Breast epithelium (tissue), 4 donors: ENCODE measurements at places on chromosomes 3 and 15. TPM values are rescaled to one million over a fixed set of nuclear protein-coding genes. Genes with fewer than 3 reads are reported as not detected.
A peak's percentile ranks its signal among the peaks of the same experiment; 100 is the strongest.

TIMMDC1 gene
- total RNA-seq, result 54.1 TPM

- peaks cover 10% of the 10 kb centered on the region for H3K4me1 ChIP-seq
- no peaks in the 10 kb centered on the region for H3K27me3 ChIP-seq
- DNase-seq, result no peak
- no peaks in the 10 kb centered on the region for H3K36me3 ChIP-seq
- no peak overlapping the region for H3K4me3 ChIP-seq
Measured at GRCh38 chr3:11602886-11603527, 40.7 kb downstream of the VGLL4 start.

SAMD7 gene
- not detected for total RNA-seq

DNA sequence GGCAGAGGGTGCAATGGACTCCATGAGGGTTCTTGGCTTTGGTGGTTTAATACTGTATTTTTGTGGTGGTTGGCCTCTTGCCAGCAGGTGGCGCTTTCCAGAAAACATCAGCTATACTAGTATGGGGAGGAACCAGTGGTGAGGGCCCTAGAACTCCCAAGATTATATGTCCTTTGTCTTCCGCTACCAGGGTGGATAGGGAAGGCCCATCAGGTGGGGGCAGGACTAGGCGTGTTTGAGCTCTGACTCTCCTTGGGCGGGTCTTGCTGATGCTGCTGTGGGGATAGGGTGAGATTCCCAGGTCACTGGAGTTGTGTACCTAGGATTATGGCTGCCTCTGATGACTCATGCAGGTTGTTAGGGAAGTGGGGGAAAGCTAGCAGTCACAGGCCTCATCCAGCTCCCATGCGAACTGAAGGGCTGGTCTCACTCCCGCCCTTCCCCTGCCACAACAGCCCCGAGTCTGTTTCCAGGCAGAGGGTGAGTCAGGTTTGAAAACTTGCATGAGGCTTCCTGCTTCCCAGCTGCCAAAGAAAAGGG lies 357.7 kb downstream of the OTOL1 start:
- no peaks in the 10 kb centered on the region for H3K27me3 ChIP-seq
- no peaks in the 10 kb centered on the region for H3K36me3 ChIP-seq
- DNase-seq, result no peak

DNA sequence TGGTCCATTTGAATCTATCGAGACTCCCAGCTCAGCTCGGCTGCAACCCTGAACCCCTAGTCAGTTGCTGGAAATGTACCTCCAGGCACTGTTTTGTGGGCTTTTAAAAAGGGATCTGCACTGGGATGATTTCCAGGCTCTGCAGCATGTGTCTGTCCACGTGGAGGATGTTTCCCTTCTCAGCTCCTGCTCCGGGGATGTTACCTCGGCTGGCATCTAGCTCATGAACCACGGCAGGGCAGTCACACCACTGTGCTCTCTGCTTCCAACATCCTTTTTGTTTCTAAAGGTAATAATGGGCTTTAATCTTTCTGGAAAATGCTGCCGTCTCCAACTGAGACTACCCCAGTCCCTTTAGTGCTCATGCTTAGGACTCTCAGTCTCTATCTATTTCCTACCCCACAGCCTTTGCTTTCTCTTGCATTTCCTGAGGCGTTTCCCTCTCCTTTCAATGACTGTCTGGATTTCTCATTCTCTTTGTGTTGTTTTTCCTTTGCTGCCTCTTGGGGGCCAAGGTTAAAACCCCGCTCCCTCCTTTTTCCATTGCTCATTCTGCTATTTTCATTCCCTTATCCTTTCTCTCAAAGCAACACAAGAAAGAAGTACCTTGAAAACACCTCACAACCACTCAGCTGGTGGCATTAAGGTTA lies 42.9 kb upstream of the AKAP13 start:
- no peak overlapping the region for H3K27ac ChIP-seq
- DNase-seq, result no peak
- no peak overlapping the region for H3K4me3 ChIP-seq
- H3K4me1 ChIP-seq, result no peaks in the 10 kb centered on the region

GRCh38 chr15:68592054-68592453 lies 13.3 kb downstream of the CORO2B start:
- H3K36me3 ChIP-seq, result no peaks in the 10 kb centered on the region
- no peaks in the 10 kb centered on the region for H3K27me3 ChIP-seq
- no peak overlapping the region for H3K27ac ChIP-seq
- no peak for DNase-seq
- no peaks in the 10 kb centered on the region for H3K4me1 ChIP-seq

DNA sequence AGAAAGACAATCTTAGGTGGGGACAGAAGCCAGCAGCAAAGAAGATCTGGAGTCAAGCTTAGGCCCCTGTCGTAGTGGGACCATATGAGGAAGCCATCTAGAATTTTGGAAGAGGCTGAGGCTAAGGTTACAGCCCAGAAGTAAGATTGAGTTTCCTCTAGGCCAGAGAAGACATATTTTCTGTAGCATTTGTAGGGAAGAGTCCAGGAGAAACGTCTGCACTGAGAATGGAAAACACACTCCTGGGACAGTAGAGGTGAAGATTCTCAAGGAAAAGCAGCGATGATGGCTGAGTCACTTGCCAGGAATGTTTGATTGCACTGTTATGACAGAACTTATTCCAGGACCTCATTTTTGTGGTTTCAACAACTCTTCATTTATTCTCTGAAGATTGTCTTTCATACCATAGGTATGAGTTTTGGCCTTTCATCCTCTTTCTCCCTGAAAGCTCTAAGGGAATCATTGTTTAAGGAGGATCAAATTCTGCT lies 107.2 kb downstream of the GTPBP8 start:
- no peaks in the 10 kb centered on the region for H3K36me3 ChIP-seq
- no peak for DNase-seq
- no peak overlapping the region for H3K4me3 ChIP-seq
- peak overlapping the region; percentile 81 for H3K27ac ChIP-seq

DNA sequence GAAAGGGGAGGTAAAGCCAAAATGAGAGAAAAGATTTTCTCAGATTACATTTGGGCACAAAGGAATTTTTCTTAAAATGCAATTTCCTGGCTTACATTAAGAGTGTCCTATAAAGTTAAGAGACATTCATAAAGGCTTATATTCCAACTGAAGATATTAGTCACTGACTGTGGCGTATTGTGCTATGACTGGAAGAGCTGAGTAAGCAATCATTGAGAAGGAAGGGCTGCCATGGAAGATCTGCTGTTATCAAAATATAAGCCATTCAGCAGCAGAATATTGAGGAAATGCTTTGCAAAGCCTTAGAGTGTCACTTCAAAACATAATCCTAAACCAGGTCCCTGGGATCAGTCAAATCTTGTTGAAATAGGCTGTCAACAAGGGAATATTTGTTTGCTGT lies 593.9 kb downstream of the TUSC7 start:
- no peak for DNase-seq
- no peaks in the 10 kb centered on the region for H3K36me3 ChIP-seq
- H3K4me1 ChIP-seq, result no peaks in the 10 kb centered on the region
- no peak overlapping the region for H3K27ac ChIP-seq
- H3K27me3 ChIP-seq, result no peaks in the 10 kb centered on the region

GRCh38 chr3:10982782-10983181 lies 9.8 kb upstream of the SLC6A1 start:
- H3K27me3 ChIP-seq, result no peaks in the 10 kb centered on the region
- no peaks in the 10 kb centered on the region for H3K4me1 ChIP-seq
- no peak overlapping the region for H3K27ac ChIP-seq
- H3K4me3 ChIP-seq, result no peak overlapping the region
- DNase-seq, result no peak
- no peaks in the 10 kb centered on the region for H3K36me3 ChIP-seq

- peaks cover 6% of the 10 kb centered on the region for H3K36me3 ChIP-seq
- DNase-seq, result no peak
- no peaks in the 10 kb centered on the region for H3K27me3 ChIP-seq
- no peaks in the 10 kb centered on the region for H3K4me1 ChIP-seq
- no peak overlapping the region for H3K4me3 ChIP-seq
- no peak overlapping the region for H3K27ac ChIP-seq
Measured at GRCh38 chr15:55387027-55387426, 21.1 kb downstream of the CCPG1 start.

FAM174B gene
- 20.6 TPM for total RNA-seq

GRCh38 chr15:39336926-39337325 lies 244.0 kb upstream of the THBS1 start:
- H3K4me1 ChIP-seq, result no peaks in the 10 kb centered on the region
- H3K4me3 ChIP-seq, result no peak overlapping the region
- H3K27me3 ChIP-seq, result no peaks in the 10 kb centered on the region
- H3K27ac ChIP-seq, result no peak overlapping the region
- no peak for DNase-seq
- no peaks in the 10 kb centered on the region for H3K36me3 ChIP-seq

GOLGA8T gene
- not detected for total RNA-seq

PPP2R3A gene
- total RNA-seq, result 43.6 TPM

NEK11 gene
- 18.3 TPM for total RNA-seq

- H3K27me3 ChIP-seq, result no peaks in the 10 kb centered on the region
- H3K4me1 ChIP-seq, result peaks cover 5% of the 10 kb centered on the region
- DNase-seq, result no peak
- H3K27ac ChIP-seq, result peak overlapping the region; percentile 48
- peaks cover 10% of the 10 kb centered on the region for H3K36me3 ChIP-seq
Measured at GRCh38 chr3:183664913-183665381, 29.5 kb downstream of the KLHL24 start.

GRCh38 chr3:103919327-103919726 lies 1447.4 kb upstream of the ALCAM start:
- no peaks in the 10 kb centered on the region for H3K36me3 ChIP-seq
- no peaks in the 10 kb centered on the region for H3K27me3 ChIP-seq
- no peak overlapping the region for H3K27ac ChIP-seq
- H3K4me3 ChIP-seq, result no peak overlapping the region
- no peak for DNase-seq

GRCh38 chr3:13276438-13277195 lies 143.5 kb downstream of the NUP210 start:
- H3K27me3 ChIP-seq, result no peaks in the 10 kb centered on the region
- DNase-seq, result no peak

DNA sequence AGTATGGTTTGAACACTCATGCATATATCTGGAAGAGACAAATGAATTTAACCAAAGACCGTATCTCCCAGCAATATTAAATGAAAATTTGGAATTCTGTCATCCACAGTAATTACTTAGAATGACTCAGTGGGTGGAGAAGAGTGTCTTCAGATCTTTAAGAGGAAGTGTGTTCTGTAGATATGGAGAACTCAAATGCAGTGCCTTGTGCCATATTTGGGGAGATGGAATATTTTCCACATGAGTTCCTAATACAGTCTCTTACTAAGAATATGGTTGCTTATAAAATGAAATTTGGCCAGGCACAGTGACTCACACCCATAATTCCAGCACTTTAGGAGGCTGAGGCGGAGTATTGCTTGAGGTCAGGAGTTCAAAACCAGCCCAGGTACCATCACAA lies 40.5 kb downstream of the ANO10 start:
- no peaks in the 10 kb centered on the region for H3K36me3 ChIP-seq
- no peak overlapping the region for H3K27ac ChIP-seq
- no peaks in the 10 kb centered on the region for H3K27me3 ChIP-seq
- no peaks in the 10 kb centered on the region for H3K4me1 ChIP-seq

DNA sequence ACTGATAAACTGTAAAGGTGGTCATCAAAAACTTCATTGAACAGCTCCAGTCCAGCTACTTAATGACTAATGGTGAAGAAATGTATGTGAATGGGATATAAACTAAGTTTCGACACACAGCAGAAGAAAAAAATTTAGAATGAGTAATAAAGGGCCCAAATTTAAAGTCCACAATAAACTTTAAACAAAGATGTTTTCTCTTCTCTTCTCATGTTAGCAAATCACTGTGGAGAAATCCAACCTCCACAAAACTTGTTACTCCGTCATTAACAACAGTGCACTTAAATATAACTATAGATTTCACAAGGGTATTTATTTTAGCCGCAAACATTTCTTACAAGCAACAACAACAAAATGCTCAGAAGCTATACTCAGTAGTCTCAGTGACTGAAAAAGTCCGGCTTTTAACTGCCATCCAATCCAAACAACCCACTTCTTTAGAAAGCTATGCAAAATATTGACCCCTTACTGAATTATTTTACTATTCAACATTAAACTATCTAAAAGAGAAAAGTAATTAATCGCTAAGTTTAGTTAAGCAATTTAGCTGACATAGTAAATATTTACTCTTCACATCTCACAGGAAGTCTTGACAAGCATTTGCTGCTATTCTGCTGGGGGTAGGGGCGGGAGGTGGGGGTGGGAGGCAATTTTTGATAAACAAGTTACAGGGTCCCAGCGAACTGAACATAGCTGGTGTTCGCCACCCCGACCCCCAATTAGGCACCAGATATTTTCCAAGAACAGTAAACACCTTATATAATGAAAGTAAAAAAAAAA lies 2.4 kb downstream of the IGF2BP2 start:
- peak overlapping the region; percentile 68 for H3K4me3 ChIP-seq
- H3K4me1 ChIP-seq, result no peaks in the 10 kb centered on the region
- H3K36me3 ChIP-seq, result no peaks in the 10 kb centered on the region
- no peak for DNase-seq
- peak overlapping the region; percentile 90 for H3K27ac ChIP-seq

GRCh38 chr15:65828585-65828984 lies 36.5 kb upstream of the DENND4A start:
- H3K27ac ChIP-seq, result no peak overlapping the region
- peaks cover 5% of the 10 kb centered on the region for H3K4me1 ChIP-seq
- no peak for DNase-seq
- H3K4me3 ChIP-seq, result no peak overlapping the region
- H3K27me3 ChIP-seq, result no peaks in the 10 kb centered on the region

GRCh38 chr3:111749171-111750170 lies 109.6 kb upstream of the PHLDB2 start:
- no peak overlapping the region for H3K27ac ChIP-seq
- H3K4me3 ChIP-seq, result no peak overlapping the region
- DNase-seq, result no peak
- no peaks in the 10 kb centered on the region for H3K27me3 ChIP-seq

ADGRG7 gene
- total RNA-seq, result not detected

ZIC1 gene
- total RNA-seq, result 2.0 TPM

- DNase-seq, result no peak
- no peak overlapping the region for H3K27ac ChIP-seq
- H3K4me3 ChIP-seq, result no peak overlapping the region
- H3K36me3 ChIP-seq, result no peaks in the 10 kb centered on the region
Measured at GRCh38 chr3:127159543-127159942, 33.4 kb upstream of the PRR23E start.

GRCh38 chr3:196274585-196274984 lies 12.9 kb downstream of the PCYT1A start:
- H3K4me3 ChIP-seq, result no peak overlapping the region
- no peaks in the 10 kb centered on the region for H3K4me1 ChIP-seq
- no peaks in the 10 kb centered on the region for H3K27me3 ChIP-seq
- H3K27ac ChIP-seq, result no peak overlapping the region
- H3K36me3 ChIP-seq, result no peaks in the 10 kb centered on the region

GRCh38 chr3:22594990-22595389 lies 608.1 kb upstream of the UBE2E2 start:
- H3K4me3 ChIP-seq, result no peak overlapping the region
- H3K36me3 ChIP-seq, result no peaks in the 10 kb centered on the region
- no peaks in the 10 kb centered on the region for H3K27me3 ChIP-seq
- no peak overlapping the region for H3K27ac ChIP-seq

GRCh38 chr3:88936831-88937230 lies 170.6 kb upstream of the EPHA3 start:
- no peaks in the 10 kb centered on the region for H3K27me3 ChIP-seq
- H3K4me3 ChIP-seq, result no peak overlapping the region
- no peak overlapping the region for H3K27ac ChIP-seq
- DNase-seq, result no peak
